ENCODE measurements at places on chromosomes 16 and 17.

DNA sequence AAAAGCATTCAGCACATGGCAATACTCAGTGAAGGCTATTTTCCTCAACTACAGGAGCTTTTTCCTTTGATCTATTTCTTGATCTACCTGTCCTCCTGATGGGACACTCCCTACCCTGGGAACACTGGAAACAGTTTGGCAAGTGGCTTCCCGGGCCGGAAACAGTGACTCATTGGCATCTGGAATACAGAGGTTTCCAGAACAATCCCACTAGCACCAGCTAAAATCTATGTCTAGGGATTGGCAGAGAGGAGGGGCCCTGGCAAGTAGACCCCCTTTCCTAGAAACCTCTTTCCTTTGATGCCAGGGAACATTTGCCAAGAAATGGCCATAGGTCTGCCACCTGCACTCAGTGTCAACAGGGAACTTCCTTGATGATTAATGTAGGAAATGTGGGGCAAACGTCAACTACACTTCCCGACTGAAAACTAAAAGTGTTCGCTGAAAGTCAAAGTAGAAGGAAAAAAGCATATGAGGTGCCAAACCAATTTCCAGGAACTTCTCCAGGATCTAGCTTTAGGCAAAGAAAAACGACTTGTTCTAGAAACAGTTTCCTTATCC lies 30.4 kb upstream of the FBXW10B start:
- DNase-seq: peak; percentile 77

DNA sequence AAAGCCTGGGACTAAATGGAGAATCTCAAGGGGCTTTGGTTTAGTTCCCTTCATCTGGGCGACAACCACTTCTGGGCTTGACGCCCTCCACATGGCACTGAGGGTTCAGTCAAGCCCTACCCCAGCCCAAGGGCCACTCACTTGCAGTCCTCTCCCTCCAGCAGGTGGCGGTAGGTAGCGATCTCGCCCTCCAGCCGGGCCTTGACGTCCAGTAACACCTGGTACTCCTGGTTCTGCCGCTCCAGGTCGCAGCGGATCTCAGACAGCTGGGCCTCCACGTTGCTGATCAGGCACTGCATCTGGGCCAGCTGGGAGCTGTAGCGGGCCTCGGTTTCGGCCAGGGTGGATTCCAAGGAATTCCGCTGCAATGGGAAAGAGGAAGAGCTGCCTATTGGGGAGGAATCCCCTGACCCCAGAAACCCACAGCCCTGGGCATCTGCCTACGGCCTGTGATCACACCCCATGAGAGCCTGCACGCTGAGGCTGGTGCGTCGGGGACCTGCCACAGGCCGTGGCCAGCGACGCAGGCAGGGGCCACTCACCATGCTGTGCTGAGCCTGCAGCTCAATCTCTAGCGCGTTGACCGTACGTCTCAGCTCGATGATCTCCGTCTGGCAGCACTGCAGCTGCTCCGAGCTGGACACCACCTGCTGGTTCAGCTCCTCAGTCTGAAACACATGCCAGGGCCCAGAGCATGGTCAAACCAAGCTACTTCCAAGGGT lies 2.7 kb downstream of the KRT36 start:
- no peak for DNase-seq

DNA sequence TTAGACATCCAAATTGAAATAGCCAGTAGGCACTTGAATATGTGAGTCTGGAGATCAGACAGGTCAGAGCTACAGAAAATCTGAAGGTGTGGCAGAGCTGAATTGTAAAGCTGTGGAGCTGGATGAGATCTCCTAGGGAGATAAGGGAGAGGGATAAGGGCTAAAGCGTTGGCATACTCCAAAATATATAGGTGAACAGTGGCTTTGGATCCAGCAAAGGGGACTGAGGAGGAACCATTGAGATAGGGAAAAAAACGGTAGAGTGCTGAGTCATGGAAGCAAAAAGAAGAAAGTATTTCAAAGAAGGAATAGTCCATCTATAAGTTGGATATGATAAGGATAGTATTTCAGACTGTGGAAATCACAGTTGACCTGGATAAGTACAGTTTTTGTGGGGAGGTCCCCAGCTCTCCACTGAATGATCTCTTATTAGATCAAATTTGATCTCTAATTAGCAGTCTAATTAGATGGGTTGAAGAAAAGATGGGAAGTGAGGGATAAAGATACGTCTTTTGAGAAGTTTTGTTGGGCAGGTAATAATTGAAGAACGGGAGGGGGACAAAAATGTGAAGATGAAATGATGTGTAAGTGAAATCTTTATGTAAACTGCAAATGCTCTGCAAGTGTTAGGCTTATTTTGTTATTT lies 587 bp upstream of the DBF4B start:
- no peak for DNase-seq

DNA sequence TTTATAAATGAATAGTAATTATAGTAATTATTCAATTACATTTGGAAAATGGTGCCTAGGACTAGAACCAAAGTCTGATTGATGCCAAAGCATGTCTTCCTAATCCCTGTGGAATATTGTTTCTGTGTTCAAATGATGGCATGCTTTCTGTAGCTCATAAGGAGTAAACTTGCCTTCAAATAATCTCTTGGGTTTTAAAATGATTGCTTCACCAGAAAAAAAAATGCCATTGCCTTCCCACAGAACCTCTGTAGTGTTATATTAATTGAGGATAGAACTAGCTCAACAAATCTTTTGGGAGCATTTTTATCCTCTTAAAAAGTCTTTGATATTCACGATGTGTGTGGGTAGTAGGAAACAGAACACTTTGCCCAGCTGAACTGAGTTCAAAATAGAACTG lies 7.7 kb upstream of the TMEM100 start:
- no peak for DNase-seq

GRCh38 chr17:42282478-42283080 lies 5.7 kb upstream of the STAT5A start:
- no peak for DNase-seq

GRCh38 chr17:78993981-78994671 lies 14.4 kb upstream of the LGALS3BP start:
- DNase-seq: no peak

DNA sequence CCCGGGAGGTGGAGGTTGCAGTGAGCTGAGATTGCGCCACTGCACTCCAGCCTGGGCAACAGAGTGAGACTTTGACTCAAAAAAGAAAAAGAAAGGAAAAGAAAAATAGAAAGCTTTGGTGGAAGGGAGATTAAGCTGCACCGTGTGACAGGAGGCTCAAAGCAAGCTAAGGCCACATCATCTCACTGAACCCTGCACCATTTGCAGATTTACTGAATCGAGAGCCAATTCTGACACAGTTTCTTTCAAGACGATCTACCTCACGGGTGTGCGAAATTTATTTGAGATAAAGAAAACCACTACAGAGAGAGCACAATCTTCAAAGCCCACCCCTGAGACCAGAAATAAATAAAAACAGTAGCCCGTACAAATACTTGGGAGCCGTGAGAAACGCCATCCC lies 49.6 kb downstream of the RTN4RL1 start:
- no peak for DNase-seq

- no peak for DNase-seq
Measured at GRCh38 chr16:49351096-49351487, 22.5 kb upstream of the C16orf78 start.
